Kidney tubule cell (primary cell): ENCODE measurements at places on chromosomes 4 and X.

DNA sequence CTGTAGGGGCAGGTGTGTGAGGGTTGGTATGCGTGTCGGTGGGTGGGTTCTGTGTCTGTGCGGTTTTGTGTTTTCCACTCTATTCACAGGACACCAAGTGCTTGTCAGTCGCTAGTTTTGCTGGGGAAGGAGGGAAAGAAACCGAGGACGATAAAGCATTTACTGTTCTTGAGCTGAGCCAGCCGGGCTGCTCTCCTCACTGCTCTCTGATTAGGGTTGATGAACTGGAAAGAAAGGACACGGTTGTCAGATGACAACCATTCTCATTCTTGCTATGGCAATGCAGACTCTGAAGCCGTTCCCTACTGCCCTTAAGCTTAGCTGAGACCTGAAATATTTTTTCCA, 832 bp downstream of the EGFL6 start:
- DNase-seq, result no peak

- DNase-seq, result peak; percentile 29
These were observed 1.1 kb downstream of the GAB1 start for GRCh38 chr4:143337600-143338287.

DNA sequence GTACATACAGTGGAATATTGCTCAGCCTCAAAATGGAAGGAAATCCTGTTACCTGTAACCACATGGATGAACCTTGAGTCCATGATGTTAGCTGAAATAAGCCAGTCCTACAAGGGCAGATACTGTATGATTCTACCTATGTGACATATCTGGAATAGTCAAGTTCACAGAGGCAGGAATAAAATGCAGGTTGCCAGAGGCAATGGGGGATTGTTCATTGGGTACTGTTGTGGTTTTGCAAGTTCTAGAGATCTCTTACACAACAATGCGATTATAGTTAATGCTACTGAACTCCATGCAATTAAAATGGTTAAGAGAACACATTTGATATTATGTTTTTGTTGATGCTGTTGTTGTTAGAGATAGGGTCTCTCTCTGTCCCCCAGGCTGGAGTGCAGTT, 74.6 kb downstream of the SHROOM2 start:
- DNase-seq, result no peak

DNA sequence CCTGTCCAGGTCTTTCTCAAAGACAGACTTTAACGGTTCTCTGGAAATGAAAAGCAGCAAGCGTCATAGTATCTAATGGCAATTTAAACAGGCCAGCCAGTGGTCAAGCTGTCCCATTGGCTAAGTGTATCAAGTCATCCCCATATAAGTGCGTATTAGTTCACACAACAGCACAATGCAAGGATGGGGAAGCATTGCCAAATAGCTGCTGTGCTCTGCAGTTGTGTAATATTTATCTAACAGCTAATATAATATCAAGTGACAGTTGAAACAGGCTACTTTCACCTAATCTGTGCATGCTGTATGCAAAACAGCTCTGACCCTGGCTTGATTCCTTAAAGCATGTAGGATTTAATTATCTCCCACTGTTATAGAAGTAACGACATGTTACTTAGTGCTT, 134.8 kb upstream of the PPARGC1A start:
- DNase-seq, result no peak

GRCh38 chrX:108148524-108148923, 56.9 kb downstream of the ATG4A start:
- no peak for DNase-seq

GRCh38 chr4:154526151-154526550, 24.0 kb downstream of the PLRG1 start:
- DNase-seq, result no peak

DNA sequence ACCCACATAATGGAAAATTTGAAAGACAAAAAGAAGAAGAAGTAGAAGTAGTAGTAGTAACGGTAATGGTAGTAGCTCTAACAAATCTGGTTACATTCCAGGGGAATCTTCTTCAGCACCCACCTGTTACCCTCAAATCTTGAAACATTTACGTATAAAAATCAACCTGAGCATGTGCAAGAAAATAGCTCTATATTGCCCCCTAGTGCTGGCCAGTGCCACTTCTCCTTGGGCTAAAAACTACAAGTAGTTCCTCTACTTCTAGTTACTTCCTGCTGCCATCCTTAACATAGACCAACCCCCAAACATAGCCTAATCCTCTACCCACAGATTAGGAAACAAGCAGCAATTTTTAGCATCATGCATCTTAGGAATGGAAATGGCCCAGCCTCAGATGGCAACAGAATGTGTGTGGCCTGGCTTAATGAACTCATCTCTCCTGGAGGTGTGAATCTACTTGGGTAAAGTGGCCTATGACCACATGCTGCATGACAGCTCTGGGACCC, 3.1 kb downstream of the PDGFC start:
- DNase-seq, result peak; percentile 91

- DNase-seq, result no peak
These were observed 41.3 kb downstream of the CC2D2A start for GRCh38 chr4:15510961-15511360.

DNA sequence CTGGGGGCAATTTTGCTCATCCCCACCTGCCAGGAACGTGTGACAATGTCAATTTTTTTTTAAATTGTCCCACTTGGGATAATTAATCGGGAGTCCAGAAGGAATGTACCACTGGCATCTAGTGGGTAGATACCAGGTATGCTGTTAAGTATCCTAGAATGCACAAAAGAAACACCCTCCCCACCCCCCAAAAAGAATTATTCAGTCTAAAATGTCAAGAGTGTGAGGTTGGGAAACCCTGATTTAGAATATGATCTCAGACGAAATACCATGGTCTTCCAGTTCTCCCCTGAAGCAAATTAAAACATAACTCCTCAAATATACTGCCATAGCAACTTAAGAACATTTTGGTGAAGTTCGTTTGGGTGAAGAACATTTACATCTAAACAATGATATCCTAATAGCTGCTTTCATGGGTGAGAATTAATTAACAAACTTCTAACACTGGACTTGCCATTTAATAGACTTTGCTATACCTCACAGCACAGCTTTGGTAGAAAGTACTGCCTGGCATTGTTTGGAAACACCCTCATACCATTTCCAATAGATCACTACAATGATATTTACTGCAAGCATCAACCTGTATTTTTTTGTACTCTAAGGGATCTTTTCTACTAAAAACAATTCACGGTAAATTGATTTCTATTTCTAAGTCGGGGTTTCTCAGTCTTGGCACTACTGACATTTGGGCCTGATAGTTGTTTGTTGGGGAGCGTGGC, 36.5 kb downstream of the SH3RF1 start:
- DNase-seq, result peak; percentile 42

GRCh38 chrX:83771664-83772063, 89.3 kb upstream of the CYLC1 start:
- peak; percentile 1 for DNase-seq

DNA sequence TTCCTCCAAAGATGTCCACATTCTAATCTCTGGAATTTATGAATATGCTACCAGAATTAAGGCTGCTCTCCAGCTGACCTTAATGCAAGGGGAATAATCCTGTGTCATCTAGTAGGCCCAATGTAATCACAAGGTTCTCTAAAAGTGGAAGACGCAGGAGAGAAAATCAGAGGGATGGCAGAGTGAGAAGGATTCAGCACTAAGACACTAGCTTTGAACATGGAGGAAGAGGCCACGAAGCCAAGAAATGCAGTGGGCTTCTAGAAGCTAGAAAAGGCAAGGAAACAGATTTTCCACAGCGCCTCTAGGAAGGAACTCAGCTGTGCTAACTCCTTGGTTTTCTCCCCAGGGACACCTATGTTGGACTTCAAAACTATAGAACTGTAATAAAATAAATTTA, 240.7 kb upstream of the TRAM1L1 start:
- peak; percentile 39 for DNase-seq

DNA sequence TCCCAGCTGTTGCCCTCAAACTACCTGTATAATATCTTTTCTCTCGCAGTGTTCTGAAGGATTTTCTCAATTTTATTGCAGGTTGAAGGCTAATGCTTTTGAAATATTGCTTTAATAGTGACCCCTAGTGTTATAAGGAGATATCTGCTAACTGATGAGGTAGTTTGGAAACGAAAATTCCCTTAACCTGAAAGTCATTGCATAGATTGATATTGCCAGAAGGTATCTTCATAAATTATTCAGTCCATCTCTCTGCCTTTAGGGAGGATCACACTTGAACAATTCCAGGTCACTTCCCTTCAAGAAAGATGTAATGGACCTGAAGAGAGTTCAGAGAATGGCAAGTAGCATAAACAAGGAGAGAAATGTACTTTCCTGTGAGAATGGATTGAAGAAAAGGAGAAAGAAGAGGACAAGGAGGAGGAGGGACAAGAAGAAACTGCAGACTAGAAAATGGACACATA, 44.1 kb downstream of the TIGD4 start:
- DNase-seq, result peak; percentile 35

GRCh38 chrX:133928365-133928764, 57.0 kb downstream of the GPC3 start:
- no peak for DNase-seq

GRCh38 chrX:77450996-77451395, 3.8 kb downstream of the FGF16 start:
- DNase-seq, result peak; percentile 69

DNA sequence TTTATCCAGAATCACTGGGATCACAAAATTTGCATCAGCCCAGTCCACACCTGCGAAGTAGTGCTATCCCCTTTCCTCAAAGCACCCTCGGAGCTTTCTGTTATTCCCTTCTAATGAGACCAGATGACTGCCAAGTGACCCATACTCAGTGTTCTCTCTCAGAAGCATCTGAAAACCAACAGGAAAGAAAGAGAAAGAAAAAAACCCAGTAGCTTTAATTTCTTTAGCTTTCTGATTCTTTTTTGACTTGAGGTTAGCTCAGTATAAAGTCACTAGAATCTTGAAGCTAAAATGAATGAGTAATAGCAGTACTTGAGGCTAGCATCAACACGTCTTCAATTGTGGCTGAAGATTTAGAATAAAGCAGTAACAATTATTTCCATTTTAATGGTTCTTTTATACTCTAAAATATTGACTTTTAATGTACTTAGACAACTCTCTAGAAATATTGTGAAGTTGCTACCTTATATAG, 124.4 kb downstream of the ANK2 start:
- no peak for DNase-seq

DNA sequence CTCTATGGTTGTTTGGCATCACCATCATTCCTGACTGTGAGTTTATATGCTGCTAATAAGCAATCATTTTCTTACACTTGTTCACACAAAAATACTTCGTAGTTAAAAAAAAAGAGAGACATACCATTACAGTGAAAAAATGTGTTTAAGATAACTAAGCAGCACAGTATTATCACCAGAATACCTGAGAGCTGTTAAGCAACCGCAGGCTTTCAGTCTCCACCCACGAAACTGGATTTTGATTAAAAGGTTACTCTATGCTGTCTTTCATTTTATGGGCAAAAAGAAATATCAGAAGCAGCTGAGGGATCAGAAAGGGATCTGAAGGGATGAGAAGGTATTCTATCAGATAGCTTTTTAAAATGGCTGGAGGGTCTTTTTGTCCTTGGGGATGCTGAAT, 148.3 kb downstream of the NEK1 start:
- no peak for DNase-seq

DNA sequence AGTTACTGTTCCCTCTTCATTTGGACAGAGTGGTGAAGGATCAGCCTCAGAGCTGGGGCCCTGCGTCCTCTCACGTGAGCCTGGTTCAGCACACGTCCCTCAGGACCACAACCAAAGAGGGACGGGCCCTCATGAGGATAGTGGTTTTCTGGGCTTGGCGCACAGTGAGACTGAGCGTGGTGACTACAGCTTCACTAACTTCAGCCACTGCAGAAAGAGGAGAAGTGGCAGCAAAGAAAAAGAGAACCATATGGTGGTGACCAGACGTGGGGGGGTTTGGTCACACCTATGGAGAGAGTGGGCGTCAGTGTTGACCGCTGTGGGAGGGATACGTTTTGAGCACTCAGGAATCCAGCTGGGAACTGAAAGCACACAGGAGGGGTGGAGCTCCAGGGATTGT, 21.8 kb upstream of the TNIP3 start:
- DNase-seq, result no peak

GRCh38 chrX:154800478-154801210, 4.6 kb downstream of the MPP1 start:
- DNase-seq, result no peak

- DNase-seq, result peak; percentile 15
These were observed 204.7 kb upstream of the STK26 start for GRCh38 chrX:131818297-131818936.
